ENCODE measurements at places on chromosomes 11 and 22.

DNA sequence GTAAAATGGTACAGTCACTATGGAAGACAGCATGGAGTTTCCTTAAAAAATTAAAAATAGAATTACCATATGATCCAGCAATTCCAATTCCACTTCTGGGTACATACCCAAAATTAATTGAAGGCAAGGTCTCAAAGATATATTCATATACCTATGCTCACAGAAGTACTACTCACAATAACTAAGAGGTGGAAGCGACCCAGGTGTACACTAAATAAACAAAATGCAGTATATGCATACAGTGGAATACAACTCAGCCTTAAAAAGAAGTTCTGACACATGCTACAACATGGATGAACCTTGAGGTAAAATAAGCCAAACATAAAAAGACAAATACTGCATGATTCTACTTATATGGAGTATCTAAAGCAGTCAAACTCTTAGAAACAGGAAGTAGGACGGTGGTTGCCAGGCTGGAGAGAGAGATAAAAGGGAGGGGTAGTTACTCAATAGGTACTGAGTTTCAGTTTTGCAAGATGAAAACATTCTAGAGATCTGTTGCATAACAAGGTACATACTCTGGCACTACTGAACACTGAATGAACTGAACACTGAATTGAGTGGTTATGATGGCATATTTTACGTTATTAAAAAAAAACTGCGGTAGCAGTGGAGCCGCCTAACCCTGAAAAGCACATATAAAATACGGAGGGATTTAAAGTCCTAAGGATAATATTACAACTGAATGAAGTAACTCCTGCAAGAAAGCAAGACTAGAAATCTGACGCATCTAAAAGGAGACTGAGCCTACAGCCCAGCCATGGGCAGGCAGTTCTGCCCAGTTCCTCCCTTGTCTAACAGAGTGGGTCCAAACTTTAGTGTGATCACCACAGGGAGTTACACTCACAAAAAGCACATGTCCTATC, 12.8 kb downstream of the DGCR2 start:
- DNase-seq: peak; percentile 18

- no peak for DNase-seq
Observed at GRCh38 chr11:33616552-33616951, 84.1 kb downstream of the C11orf91 start.

DNA sequence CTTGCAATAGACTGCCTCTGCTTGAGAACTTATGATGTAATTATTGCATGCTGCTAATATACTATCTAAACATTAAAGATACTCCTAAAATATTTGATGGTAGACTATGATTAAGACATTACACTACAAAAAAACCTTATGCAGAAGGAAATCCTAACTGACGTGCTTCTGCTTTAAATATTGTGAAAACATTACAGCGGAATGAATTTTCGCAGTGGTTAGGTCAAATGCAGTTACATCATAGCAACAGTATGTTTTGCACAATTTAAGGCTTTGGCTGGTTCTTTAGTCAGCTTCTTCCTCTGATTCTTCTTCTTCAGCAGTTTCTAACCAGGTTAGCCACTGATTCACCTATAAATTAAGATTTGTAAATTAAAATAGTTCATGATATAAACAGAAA, 11.2 kb downstream of the EIF4G2 start:
- no peak for DNase-seq

GRCh38 chr22:43839781-43840180, 22.5 kb downstream of the SULT4A1 start:
- DNase-seq: no peak

DNA sequence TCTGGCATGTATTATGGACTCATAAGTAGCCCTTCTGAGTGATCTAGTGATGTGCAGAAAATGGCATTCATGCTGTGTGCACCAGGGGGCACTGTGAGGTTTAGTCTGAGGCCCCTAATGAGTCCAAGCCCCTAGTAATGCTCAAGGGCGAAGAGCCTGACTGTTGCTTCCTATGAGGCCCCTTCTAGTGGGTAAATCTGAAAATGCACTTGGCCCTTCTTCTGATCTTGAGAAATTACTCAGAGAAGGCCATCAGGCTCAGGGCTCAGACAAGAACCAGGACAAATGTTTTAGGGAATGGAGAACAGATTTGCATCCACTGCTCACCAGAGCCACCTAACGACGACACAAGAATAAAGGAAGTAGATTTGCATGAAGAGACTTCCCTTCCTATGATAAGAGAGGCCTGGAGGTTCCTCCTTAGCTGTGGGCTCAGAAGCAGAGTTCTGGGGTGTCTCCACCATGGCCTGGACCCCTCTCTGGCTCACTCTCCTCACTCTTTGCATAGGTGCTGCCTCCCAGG, 75.8 kb downstream of the GGTLC2 start:
- DNase-seq: peak; percentile 6

GRCh38 chr11:75820645-75821044, 5.6 kb downstream of the UVRAG start:
- DNase-seq: no peak

- no peak for DNase-seq
Observed at GRCh38 chr22:44393066-44393465, 80.3 kb upstream of the SHISAL1 start.

DNA sequence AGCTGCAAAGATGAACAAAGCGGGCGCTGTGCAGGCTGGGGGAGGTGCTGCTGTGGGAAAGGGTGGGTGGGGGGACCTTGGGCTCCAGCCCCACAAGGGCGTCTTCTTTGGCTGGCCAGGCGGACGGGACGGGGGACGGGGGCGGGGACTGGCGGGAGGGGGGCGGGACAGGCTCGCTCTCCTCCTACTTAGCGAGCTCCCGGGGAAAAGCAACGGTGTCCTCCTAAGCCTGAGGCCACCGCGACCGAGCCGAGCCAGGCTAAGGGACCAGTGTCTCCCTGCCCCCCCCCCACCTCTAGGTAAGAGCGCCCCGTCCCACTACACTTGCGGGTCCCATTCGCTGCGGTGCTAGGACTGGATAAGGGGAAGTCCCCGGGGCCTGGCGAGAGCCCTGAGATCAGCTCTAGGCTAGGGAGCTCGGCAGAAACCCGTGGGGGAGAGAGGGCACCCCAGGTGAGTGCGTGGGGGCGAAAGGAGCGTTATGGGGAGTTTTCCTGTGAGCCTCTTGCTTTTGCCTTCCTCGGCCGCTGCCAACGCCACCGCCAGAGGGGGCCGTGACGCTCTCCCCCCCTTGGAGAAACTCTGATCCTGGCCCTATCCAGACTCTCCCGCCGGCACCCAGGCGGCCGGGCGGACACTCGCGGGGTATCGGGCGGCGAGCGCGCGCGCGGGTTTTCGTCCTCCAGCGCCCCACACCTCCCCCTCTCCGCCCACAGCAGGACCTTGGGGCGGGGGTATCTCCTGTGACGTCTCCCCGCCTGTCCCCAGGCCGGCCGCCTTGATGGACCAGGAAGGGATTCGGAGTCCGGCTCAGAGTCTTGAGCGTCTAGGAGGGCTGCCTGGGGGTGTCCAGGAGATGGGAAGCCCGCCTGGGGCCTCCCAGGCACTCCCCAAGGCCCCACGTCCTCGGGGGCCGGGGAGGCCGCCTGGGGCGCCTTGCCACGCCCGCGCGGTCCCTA, at the start of gene PHLDB1:
TSS of gene PHLDB1 (plus strand) at position 215 of the 959 bp plus-strand sequence. CDS start 6,222 bp downstream, outside the sequence.
- DNase-seq: peak; percentile 25

- no peak for DNase-seq
Observed at GRCh38 chr11:47243454-47243853, 5.2 kb downstream of the ACP2 start.

DNA sequence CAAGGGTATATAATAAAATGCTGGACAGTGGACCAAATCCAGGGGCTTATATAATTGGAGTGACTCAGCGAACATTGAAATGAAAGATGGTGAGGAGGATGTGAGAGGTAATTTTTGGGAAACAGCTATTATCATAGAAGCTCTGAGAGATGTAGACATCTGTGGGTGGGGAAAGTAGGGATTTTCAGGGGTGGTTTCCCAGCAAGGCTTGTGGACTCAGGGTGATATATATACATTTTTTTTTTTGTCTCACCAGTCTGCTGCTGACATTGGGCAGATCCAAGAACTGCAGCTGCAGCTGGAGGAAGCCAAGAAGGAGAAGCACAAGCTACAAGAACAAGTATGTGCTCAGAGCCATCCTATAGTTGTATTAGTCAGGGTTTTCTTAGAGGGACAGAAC, 208.1 kb downstream of the MYO18B start:
- DNase-seq: no peak

GRCh38 chr22:46671824-46672432, 51.7 kb downstream of the GRAMD4 start:
- no peak for DNase-seq

DNA sequence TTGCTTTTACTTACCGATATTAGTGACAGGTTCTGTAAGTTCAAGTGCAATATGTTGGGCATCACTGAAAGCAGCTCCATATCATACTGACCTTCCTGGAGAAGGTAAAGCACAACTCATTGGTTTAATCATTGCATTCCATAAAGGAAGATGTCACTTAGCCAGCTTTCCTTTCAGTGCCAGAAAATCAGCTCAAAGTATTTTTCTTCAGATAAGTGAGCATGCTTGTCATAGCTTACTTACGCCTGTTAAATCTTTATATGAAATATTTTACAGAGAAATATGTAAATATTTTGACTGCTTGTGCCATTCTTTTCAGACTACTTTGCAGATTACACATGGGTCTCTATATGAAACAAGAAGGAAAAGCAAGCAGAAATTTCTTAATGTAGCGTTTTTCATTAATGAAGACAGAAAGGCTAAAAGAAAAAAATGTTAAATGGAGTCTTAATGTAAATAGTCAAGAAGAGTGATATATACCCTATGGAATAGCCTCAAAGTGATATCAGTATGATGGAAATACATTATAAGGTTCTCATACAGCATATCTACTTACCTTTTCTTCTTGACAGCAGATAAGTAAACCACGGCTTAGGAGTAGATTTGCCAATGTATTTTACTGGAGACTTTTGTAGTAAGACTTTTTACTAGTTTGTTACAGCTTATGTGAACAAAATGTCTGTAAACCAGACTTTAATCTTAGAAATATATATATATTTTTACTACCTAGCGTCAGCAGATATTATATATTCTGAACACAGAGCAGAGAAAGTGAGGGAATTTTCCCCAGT, 649.7 kb downstream of the METTL15 start:
- no peak for DNase-seq

- no peak for DNase-seq
Observed at GRCh38 chr11:116842117-116842516, 4.7 kb upstream of the APOA1 start.

DNA sequence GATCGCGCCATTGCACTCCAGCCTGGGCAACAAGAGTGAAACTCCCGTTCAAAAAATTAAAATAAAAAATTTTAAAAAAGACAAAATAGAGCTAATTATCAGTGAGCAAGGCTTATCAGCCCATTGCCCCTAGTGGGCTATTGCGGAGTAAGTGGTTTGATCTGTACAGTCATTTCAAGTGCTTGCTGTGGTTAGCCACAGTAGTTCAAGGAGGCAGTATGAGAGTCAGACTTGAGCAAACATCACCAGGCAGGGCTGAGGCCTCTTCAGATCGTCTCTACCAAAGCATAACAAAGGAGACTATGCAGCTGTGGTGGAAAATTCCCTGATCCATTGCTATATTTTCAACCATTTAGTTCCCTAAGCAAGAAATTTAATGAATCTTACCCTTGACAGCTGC, 4.3 kb upstream of the SBF2 start:
- DNase-seq: peak; percentile 7

DNA sequence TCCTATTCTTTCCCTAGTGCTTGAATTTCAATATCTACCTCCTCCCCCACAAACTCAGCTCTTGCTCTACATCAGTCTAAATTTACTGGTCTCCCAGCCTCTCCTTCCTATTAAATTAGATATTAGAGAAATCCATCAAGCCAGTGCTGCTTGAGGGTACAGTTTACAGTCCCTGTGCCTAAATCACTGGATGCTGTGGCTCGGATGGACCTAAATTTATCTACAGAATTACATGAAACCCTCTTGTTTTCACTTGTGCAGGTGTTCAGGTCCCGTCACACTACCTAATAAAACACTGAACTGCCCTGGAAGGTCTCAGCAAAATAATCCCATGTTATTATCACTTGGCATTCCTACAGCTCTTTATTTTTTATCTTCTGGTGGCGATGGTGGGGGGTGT, 134.7 kb upstream of the E2F8 start:
- DNase-seq: no peak

- no peak for DNase-seq
Observed at GRCh38 chr11:22177186-22177585, 15.7 kb upstream of the ANO5 start.

GRCh38 chr11:12673924-12674570, at the start of gene TEAD1:
TEAD1 (plus strand) TSS chr11:12674421.
- peak; percentile 50 for DNase-seq

GRCh38 chr11:100806296-100806695, 119.2 kb downstream of the ARHGAP42 start:
- DNase-seq: no peak

DNA sequence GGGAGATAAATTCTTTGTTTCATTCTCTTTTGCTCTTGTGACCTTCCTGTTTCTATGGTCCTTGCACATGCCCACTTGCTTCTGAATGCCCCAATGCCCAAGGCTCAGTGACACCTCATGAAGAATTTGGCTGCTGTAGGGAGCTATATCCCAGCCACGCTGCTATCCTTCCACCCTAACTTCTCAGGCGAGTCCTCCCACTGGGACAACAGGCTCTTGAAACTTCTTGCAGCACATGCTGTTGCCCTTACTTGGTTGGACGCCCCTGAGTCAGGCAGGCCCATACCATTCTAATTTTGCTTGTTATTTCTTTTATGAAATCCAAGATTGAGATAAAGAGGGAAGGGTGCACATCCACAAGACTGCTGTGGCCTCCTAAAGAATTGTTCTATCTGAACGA, 57.6 kb upstream of the BLID start:
- DNase-seq: no peak

- no peak for DNase-seq
Observed at GRCh38 chr11:117634756-117635603, 162.0 kb downstream of the DSCAML1 start.

DNA sequence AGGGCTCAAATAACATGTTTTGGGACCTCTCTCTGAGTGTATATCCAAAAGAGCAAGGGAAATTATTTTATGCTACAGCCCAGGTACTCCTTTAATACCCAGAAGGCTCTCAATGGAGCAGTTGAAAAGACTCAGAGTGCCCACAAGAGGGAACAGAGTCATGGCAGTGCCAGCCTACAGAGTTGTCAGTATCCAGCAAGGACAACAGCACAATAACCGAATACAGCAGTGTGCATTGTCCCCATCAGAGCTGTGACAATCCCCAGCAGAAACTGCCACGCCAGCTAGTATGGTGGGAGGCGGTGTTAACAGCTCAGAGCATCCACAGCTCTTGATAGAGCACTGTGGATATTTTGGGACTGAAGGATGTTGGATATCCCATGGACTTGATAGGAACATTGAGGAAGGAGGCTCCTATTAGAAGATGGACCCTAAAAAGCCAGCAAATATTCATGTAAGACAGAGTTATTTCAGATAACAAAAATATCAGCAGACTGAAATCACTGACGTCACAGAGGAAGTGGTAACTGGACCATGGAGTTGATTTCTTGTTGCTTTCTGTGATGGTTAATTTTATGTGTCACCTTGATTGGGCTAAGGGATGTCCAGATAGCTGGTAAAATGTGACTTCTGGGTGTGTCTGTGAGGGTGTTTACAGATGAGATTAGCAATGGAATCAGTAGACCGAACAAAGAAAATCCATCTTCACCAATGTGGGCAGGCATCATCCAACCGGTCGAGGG, 17.7 kb upstream of the PAFAH1B2 start:
- DNase-seq: no peak

- DNase-seq: no peak
Observed at GRCh38 chr22:21725956-21726649, 9.5 kb downstream of the YPEL1 start.

- DNase-seq: no peak
Observed at GRCh38 chr22:48703265-48703941, 1124.3 kb downstream of the BRD1 start.

All from activated naive CD4-positive, alpha-beta T cell (primary cell).